ENCODE measurements at places on chromosomes 16 and 17.

- peak; percentile 49 for DNase-seq
These were observed 658 bp downstream of the TNFRSF12A start for GRCh38 chr16:3020604-3021448.

- no peak for DNase-seq
These were observed 118.8 kb upstream of the GSE1 start for GRCh38 chr16:85494315-85494714.

GRCh38 chr17:42578282-42578869 lies 847 bp upstream of the PSMC3IP start:
- peak; percentile 66 for DNase-seq

DNA sequence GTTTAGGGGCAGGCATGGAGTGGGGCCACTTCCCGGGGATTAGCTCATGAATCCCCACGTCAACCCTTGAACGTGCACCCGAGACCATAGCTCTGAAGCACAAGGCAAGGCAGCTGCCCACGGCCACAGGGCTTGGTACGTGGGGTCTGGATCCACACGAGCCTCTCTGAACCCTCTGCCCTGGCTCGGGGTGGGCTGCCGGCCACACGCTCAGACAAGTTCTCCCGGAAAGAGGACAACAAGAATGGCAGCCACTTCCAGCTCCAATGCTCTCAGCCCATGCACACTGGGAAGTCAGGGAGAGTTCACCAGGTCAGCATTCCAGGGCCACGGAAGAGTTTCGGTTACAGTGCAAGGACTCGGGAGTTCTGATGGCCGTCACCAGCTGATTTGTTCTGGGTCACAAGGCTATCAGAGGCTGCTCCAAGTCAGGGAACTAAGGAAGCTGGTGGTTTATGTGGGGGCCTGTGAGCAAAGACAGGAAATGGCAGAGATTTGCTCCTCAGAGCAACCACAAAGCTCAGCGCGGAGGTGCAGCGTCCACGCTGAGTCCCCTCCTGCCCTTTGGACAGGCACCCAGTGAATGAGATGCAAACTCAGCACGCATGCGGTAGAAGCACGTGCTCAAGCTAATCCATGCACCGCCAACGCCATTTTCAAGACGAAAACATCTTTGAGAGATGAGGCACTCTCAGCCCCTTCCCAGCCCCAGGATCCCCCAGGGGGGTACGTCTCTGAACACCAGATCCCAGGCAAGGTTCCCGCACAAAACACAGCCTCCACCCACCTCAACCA lies 356.4 kb downstream of the FOXL1 start:
- DNase-seq: no peak

GRCh38 chr16:598823-599739 lies 9.2 kb downstream of the RAB40C start:
- DNase-seq: no peak

DNA sequence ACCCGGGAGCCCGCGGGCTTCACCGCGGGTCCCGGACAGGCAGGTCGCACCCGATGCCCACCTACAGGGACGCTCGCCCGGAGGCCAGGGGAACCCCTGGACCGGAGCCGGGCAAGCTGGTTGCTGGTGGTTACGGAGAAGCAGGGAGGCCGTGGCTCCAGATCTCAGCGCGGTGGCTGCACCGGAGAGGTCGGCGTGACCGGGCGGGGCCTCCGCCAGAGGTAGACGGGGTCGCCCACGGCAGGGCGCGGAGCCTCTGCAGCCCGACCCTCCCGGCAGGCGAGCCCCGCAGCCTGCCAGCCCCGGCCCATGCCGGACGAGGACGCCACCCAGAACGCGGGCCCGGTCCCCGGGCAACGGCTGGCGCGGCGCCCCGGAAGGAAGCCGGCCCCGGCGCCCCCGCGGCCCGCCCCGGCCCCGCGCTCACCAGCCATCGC lies 341 bp downstream of the PCYT2 start:
- no peak for DNase-seq

GRCh38 chr17:33121756-33122155 lies 130.1 kb downstream of the SPACA3 start:
- no peak for DNase-seq

DNA sequence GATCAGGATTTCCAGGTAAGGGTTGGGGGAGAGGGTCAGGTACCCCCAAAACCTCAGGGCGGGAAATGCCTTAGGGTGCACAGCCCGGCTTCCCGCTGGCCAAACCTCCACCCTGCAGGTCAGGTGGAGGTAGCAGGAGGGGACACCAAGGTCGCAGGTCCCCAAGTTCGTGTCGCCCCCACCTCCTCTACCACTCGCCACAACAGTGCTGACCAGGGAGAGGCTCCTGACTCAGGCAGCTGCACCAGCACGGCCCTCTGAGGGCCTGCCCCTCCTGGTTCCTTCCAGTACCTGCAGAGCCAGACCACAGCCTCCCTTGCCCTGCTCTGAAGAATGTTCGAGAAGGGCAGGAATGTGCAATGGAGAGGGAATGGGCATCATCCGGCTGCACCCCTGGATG lies 3.9 kb downstream of the MRPL28 start:
- no peak for DNase-seq

GRCh38 chr17:52025236-52025635 lies 133.3 kb downstream of the CA10 start:
- DNase-seq: no peak

- peak; percentile 24 for DNase-seq
These were observed 62.8 kb downstream of the GRB7 start for GRCh38 chr17:39800540-39800939.

DNA sequence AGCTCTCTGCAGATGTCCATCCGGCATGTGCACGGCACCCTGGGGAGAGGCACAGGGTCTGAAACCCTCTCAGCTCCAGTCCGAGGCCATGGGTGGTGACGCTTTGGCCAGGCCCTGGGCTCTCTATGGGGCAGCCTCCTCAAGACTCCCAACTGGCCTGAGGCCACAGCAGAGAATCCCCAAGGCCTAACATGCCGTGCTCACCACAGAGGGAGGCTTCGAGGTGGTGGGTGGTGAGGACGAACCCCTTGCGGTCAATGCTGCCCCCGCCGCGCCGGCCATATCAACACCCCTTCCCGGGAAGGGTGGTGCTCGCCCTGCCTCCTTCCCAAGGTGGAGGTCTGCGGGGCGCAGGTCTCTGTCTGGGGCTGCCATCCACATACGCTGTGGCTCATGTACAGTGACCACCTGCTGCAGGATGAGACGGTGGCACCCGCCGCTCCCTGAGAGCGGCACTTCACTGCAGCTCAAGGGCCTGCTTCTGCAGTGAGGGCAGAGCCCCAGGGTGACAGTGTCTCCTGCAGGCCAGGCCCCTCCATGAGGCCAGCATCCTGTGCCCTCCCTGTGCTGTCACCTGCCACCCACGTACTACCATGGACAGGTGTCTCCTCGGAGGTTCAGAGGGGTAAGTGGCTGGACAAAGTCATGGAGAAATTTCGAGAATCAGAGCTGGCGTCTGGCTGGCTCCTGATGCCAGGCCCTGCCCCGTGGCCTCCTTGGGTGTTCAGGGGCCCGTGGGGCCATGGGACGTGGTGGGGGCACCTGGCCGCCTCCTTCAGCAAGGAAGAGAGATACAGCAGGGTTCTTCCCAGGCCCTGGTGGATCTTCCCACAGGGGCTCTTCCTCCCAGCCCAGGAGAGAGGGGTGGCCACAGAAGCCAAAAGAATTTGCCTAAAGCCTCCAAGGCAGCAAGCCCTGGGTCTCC lies 54.6 kb upstream of the ACSF3 start:
- no peak for DNase-seq

GRCh38 chr16:75471723-75472633 lies 7.5 kb upstream of the TMEM170A start:
- DNase-seq: peak; percentile 28

- DNase-seq: no peak
These were observed 33.6 kb downstream of the HAPSTR1 start for GRCh38 chr16:9124908-9125584.

- DNase-seq: no peak
These were observed 54.2 kb downstream of the CRISPLD2 start for GRCh38 chr16:84874004-84874435.

DNA sequence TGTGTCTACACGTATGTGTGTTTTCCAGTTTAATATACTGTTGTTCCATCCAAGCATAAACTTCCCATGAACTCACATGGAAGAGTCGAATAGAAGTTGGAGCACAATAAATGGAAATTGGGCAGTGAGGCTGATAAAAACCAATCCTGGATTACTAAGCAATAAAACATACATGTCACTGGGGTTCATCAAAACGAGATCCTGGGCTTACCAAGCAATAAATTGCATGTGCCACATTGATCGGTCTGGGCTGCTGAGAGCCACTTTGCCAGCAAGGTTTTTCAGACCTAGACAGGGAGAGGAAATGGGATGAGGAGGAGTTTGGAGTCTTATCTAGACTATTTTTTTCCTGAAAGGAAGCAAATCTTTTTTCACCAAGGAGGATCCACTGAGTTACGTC lies 322.3 kb upstream of the C16orf82 start:
- no peak for DNase-seq

- DNase-seq: no peak
These were observed 17.9 kb downstream of the CCDC102A start for GRCh38 chr16:57518520-57518919.

- no peak for DNase-seq
These were observed 186.6 kb downstream of the WWOX start for GRCh38 chr16:78286065-78286464.

DNA sequence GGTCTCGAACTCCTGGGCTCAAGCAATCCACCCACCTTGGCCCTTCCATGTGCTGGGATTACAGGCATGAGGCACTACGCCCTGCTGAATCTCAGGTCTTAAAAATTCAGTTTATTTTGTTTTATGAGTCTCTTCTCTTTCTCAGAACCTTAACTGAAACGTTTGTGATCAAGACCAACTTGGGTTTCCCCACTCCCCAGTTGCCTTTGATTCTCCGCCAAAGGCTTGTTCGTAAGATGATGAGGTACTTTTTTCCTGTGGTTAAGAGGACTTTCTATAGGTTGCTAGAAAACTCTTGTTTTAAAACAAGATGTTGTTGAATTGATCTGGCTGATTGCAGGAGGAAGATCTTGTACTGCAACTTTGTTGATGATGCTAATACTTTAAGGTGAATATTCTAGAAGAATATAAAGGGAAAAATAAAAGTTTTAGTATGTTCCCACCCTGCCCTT lies 11.7 kb downstream of the ABCC1 start:
- DNase-seq: peak; percentile 37

DNA sequence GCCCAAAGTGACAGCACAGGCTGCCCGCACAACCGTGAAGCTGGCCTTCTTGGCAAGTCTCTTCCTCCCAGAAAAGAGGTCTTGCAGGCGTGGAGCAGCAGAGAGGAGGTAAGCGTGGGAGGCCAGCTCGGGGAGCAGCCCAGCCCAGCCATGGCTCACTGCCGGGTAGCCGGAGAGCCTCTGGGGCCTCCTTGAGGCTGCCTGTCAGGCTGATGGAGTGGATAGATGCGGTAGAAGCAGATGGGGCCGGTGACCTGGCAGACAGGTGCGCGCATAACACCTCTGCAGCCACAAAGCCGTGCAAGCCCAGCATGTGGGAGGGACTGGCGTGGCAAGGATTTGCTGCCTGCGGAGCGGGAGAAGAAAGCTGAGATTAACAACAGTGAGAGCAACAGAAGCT lies 17.1 kb upstream of the DOK4 start:
- no peak for DNase-seq

DNA sequence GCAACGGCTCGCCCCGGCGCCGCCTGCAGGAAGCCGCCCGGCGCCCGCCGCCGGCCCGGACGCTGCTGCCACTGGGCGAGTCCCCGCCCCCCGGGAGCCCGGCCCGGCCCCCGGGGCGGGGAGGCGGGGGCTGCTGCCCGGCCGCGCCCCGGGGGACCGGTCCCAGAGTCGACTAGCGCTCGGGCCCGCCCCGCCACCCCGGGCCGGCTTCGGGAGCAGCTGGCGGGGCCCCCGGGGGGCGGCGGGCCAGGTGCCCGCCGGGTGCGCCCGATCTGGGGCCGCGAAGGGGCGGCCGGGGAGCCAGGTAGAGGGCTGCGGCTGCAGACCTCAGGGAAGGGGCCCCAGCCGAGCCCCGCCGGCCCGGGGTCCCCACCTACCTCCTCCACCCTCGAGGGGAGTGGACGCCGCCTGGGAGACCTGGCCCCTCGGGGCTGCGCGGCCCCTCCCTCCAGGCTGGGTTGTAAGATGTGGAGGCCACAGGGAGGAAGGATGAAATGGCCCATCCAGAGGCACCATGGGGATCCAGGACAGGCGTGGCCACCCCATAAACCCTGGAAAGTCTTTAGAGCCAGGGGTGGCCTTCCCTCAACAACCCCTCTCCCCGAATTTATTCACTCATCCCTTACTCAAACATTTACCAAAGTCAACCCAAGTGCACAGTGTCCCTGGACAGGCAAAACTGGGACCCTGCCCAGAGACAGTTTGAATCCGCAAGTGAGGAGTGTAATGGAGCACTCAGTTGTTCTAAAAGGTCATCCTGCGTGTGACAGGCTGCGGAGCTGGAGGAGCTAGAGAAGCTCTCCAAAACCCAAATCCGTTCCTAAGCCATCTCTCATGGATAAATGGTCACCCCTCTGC lies at the start of gene CDYL2:
CDYL2 (minus strand) TSS at position 73 of the 858 bp plus-strand sequence. CDS start 425 bp downstream, outside the sequence.
- DNase-seq: peak; percentile 27

DNA sequence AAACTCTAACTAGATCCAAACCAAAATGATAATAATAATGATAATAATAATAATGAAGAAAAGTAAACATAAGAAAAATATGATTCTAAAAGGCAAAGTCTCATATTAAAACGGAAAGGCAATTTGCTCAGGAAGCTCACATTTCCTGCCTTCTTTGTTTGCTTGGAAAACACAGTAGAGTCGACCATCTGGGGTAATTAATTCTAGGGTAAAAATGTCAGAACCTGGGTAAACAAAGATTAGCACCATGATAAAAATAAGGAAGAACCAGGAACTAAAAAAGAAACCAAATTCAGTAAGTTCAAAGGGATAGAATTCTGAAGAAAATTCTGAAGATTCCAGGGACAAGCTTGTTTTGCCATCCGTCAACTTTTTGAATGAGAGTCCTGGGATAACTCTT lies 16.2 kb downstream of the KRABD2 start:
- no peak for DNase-seq

- no peak for DNase-seq
These were observed 53.8 kb upstream of the ADAMTS18 start for GRCh38 chr16:77488652-77489051.

DNA sequence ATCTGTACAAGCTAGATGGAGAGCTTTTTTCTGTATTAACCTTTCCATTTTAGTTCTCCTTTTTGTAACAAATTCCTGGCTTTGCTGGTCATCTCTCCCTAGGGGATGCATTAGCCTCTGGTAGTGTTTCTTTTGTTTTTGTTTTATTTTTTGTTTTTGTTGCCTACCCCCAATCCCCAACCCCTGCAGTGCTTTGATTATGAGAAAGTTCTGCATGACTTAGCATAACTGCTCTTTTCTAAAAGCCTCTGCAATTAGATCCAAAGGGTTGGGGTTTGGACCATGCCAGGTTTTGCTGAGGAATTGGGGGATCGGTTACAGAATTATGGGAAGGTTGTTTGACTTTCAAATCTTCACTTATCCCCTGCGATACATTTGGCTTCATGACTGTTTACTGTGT lies 98.2 kb downstream of the ADAMTS18 start:
- DNase-seq: no peak

- no peak for DNase-seq
These were observed 16.2 kb downstream of the CTC1 start for GRCh38 chr17:8231701-8232100.

GRCh38 chr17:64005734-64006167 lies 7.6 kb downstream of the PRR29 start:
- no peak for DNase-seq
